HT-29 (cell line): ENCODE measurements at places on chromosomes 5 and 9.
A peak's percentile ranks its signal among the peaks of the same experiment; 100 is the strongest.

DNA sequence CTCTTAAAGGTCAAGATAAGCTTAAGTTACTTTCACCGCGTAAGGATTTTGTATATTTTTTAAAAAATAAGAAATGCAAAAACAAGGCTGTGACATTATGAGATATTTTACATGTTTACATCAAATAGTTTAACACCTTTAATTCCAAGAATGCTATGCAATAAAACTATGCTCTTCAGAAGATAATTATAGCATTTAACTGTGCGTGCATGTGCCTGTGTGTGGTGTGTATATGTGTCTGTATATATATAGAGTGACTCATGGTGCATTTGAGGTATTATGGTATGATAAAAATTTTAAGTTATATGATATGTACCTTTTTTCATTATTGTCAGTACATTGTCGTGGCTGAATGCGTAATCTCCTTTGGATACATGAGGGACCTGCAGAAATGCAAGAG lies 539.3 kb downstream of the PDE4D start:
- DNase-seq: no peak

GRCh38 chr5:97364731-97365130 lies 181.7 kb upstream of the RIOK2 start:
- no peak for DNase-seq

DNA sequence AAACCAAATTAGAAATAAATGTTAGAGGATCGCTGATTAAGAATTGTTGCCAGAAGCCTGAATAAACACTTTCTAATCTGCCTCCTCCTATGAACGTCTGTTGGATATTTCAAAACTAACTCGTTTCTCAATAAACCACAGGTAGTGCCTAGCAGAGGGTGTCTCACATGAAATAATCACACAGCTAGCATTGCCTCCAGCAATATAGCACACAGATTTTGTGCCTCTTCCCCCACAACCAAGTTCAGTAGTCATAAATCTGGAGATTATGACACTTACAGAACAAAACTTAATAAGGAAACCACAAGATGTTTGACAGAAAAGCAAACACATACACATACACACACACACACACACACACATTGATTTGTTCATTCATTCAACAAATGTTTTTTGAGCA lies 173.2 kb upstream of the CDH10 start:
- no peak for DNase-seq

- DNase-seq: no peak
Measured at GRCh38 chr9:122217640-122218039, 11.1 kb downstream of the LHX6 start.

- no peak for DNase-seq
Measured at GRCh38 chr5:101159006-101159405, 255.9 kb upstream of the ST8SIA4 start.

GRCh38 chr9:35029241-35029640 lies 39.7 kb downstream of the DNAJB5 start:
- DNase-seq: no peak

DNA sequence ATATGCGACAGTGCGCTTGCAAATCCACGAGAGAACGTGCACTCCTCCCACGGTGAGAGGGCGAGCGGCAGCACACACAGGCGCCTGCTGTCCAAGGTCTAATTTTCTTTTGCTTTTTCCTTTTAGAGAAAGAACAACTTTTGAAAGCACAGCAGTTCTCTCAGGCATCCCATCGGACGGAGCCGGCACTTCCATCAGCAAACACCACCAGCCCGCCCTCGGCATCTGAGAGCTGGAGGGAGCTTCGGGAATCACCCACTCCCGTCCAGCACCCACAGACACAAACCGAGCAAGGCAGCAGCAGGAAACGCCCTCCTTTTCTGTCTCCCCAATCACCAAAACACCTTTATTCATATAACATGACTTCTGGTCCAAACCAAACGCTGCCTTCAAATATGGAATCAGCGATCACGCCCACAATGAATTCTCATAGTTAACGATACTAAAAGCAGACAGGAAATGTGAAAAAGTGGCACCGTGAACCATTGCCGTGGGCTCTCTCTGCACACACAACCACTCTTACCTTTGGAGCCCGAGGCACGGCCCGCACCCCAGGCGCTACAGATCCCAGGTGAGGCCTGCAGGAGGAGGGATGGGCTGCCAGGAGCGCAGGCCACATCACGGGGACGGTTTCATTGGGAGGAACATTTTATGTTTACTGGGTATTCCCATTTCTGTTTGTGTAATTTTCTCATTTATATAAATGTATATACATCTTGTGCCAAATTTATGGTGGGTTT lies 14.2 kb downstream of the LPCAT1 start:
- DNase-seq: no peak

DNA sequence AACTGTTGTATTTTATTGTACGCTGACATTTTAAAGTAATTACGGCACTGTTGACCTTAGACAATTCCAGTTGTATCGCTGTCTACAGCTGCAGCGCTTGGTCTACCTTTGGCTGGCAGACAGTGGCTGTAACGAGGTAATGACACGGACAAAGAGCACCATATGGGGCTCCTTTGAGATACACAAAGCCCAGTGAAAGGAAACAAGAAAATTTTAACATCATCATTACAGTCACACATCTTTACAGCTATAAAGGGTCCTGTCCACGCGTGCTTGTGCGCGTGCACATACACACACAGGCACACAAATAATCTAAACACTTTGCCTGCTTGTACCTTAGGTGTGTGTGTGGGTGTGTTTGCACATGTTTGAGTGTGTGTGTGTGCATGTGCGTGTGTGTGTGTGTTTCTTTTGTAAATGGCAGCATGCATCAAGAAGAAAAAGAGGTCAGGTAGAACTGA lies 946.0 kb downstream of the NR2F1-AS1 start:
- DNase-seq: no peak

GRCh38 chr5:131773805-131774204 lies 23.0 kb downstream of the FNIP1 start:
- DNase-seq: no peak

GRCh38 chr5:58156973-58157701 lies 302.7 kb downstream of the PLK2 start:
- DNase-seq: no peak

- DNase-seq: no peak
Measured at GRCh38 chr9:105439428-105439827, 8.4 kb upstream of the FSD1L start.

GRCh38 chr5:65078331-65078730 lies 309.6 kb downstream of the CWC27 start:
- DNase-seq: no peak

GRCh38 chr5:97009921-97010320 lies 74.0 kb downstream of the LNPEP start:
- DNase-seq: no peak

GRCh38 chr5:27875148-27875547 lies 836.8 kb upstream of the CDH9 start:
- no peak for DNase-seq

GRCh38 chr5:126098330-126099017 lies 324.7 kb upstream of the GRAMD2B start:
- DNase-seq: no peak

GRCh38 chr5:138529812-138530211 lies 13.2 kb downstream of the ETF1 start:
- DNase-seq: no peak

DNA sequence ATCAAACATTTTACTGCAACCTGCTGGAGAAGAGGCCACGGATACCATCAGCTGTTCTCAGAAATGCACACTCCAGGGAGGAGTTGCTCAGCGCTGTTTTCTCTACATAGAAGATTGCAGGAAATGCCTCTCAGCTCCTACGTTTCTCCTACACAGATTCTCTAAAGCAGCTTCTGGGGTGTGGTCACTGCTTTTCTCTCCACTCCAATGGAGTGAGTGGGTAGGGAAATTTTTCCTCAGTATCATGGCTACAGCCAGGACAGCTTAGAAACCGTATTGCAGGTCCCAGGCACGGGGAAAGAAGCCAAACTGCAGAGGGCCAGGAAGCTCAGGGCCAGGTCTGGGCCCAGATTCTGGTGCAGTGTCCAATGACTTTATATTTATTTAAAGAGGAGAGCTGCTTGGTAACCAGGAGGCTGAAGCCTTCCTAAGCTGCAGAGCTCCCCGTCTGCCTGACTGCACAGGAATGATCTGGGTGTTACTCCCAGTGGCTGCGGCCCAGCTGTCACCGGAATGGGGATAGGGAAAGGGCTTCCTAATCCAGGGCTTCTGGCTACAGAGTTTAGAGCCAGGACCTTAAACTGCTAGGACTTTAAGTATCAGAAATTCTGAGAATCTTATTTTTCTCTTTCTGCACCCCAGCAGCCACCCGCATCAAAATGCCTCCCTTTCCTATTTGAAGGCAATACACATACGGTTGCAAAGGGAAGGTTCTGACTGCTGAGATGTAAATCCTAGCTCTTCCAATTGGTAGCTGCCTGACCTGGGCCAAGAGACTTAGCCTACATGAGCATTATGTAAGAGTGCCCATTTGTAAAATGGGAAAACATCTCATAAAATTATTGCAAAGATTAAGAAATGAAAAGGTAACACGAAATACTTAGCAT lies 1.4 kb upstream of the SPTAN1 start:
- DNase-seq: no peak

GRCh38 chr9:89435071-89435823 lies 62.7 kb downstream of the SEMA4D start:
- DNase-seq: peak; percentile 87

- DNase-seq: no peak
Measured at GRCh38 chr9:110712955-110713354, 44.4 kb downstream of the MUSK start.

- no peak for DNase-seq
Measured at GRCh38 chr5:78809444-78809843, 160.9 kb upstream of the LHFPL2 start.

DNA sequence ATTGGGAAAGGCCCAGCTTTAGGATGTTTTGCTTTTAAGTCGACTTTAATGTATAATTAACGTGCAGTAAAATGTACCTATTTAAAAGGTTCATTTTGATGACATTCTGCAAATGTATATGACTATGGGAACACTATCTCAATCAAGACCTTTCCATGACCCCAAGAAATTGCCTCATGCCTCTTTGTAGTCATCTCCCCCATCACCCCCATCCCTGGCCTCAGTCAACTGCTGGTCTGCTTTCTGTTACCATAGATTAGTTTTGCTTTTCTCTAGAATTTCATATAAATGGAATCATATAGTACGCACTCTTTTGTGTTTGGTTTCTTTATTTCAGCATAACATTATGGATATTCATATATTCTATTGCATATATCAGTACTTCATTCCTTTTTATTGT lies 80.7 kb upstream of the C9orf72 start:
- no peak for DNase-seq

- no peak for DNase-seq
Measured at GRCh38 chr5:11878814-11879213, 25.4 kb downstream of the CTNND2 start.

DNA sequence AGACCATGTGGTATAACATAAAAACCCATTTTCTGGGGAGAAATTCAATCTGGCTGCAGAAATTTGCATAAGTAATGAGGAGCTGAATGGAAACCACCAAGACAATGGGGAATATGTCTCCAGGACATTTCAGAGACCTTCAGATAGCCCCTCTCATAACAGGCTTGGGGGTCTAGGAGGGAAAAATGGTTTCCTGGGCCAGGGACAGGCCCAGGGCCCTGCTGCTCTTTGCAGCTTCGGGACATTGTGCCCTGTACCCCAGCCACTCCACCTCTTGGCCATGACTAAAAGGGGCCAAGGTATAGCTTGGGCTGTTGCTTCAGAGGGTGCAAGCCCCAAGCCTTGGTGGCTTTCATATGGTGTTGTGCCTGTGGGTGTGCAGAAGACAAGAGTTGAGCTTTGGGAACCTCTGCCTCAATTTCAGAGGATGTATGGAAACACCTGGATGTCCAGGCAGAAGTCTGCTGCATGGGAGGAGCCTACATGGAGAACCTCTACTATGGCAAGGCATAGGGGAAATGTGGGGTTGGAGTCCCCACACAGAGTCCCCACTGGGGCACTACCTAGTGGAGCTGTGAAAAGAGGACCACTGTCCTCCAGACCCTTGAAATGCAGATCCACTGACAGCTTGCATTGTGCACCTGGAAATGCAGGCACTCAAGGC lies 30.4 kb downstream of the MRPS30 start:
- DNase-seq: no peak

GRCh38 chr5:5726401-5726800 lies 303.9 kb downstream of the ICE1 start:
- DNase-seq: no peak

- DNase-seq: no peak
Measured at GRCh38 chr9:13140843-13141592, 138.5 kb downstream of the MPDZ start.

- no peak for DNase-seq
Measured at GRCh38 chr5:116248432-116248831, 163.6 kb downstream of the COMMD10 start.

DNA sequence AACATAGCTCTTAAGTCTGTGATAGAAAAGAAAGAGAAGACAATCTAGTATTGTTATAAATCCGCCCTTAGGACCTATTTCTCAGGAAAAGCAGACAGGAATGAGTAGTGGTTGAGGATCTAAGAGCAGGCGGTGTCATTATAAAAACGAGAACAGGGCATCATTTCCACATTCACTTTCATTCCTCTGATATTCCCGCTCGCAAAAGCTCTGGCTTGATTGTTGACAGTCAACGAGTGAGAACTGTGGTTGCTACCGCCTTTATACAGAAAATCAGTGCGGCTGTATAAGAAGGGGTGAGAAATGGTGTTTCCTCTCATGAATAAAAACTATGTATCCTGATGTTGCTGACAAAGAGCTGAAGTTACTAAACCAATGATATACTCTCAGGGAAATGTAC lies 1409.6 kb upstream of the WWC1 start:
- DNase-seq: no peak

- DNase-seq: no peak
Measured at GRCh38 chr5:81717860-81718259, 33.0 kb downstream of the SSBP2 start.

DNA sequence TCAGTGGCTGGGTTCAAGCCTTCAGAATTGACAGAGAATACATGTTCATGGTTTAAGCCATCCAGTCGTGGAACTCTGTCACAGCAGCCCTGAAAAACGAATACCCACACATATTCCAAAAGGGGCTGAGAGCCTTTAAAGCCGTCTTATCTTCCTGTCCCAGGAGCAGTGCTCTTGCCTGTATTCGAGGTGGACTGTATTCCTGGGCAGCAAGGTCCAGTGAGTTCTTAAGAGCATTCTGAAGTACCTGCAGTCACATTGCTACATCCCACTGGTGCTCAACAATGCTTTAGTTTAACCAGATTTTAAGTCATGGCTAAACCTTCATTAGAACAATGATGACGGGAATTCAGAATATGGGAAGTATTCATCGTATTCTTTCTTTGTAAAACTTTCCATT lies 380.7 kb upstream of the KLF4 start:
- no peak for DNase-seq

GRCh38 chr5:83583859-83584258 lies 112.3 kb downstream of the VCAN start:
- DNase-seq: no peak

GRCh38 chr9:87243602-87244001 lies 254.1 kb upstream of the DAPK1 start:
- DNase-seq: no peak

DNA sequence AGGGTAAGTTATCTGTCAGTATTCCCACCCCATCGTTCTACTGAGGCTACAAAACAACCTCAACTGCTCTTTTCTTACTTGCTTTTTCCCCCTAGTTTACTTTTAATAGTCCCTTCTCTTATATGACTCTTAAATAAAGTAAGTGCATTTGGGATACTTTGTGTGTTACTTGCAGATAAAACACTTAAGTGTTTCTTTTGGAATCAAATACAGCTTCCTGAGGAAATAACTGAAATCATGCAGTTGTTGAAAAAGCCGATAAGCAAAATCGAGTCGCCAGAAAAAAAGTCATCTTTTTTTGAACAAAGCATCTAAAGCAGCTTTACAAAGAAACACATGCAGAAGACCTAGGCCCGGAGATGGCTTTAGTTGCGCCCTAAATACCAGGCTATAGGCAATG lies 53.5 kb upstream of the EPB41L4A start:
- no peak for DNase-seq

- no peak for DNase-seq
Measured at GRCh38 chr5:157388111-157388710, 71.8 kb upstream of the NIPAL4 start.
